Right forelimb (tissue), 1 donor: ENCODE measurements at places on chromosomes 6 and 20.

DNA sequence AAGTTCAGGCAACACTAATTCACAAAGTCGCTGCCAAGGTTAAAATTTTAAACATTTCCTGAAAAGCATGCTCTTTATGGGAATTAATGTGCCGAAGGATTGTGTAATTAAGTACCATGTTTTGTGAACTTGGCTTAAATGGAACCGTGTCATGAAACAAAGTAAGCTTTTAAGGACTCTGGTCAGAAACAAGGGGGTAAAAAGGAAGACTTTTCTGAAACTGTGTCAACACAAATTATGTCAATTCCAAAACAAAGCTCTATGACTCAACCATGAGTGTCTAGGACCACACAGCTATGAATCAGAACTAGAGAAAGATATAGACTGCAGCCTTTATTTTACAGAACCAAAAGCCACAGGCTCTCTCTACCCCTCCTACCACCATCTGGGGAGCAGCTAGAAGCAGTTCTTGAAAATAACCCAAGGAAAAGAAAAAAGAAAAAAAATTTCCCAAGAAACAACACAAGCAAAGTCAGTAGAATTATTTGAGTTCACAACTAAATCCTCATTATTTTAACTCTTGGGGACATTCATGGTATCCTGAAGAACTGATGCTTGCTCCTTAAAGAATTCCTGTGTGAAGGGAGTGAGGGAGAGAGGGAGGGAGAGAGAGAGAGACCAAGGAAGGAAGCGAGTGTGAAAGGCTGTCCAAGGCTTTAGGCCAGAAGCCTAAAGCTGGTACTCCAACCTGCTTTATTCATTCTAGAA is 81.9 kb downstream of the ZMYND8 start:
- no peak for DNase-seq

- DNase-seq = no peak
Observed at GRCh38 chr6:78607189-78607588, 260.2 kb upstream of the IRAK1BP1 start.

GRCh38 chr20:22789676-22790075 is 205.3 kb upstream of the FOXA2 start:
- no peak for DNase-seq

DNA sequence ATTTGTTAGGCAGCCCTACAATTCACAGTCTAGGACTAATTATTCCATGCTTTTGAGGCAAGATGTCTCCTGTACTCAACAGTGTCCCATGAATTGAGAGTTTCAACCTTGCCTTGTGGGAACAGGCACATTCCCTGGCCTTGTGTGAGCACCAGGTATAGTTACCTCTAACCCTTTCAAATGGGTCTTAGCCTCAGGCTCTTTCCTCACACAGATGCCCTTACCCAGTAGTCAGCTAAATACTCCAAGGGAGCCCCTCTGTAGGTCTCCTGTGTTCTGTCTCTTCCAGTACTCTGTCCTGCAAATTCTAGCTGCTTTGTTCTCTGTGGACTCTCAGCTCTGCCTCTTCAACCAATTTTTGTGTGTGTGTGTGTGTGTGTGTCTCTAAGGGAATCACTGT is 135.3 kb downstream of the ZFAND3 start:
- DNase-seq = no peak

GRCh38 chr20:62617711-62618483 is 24.4 kb upstream of the SLCO4A1 start:
- no peak for DNase-seq

GRCh38 chr20:12306107-12306506 is 388.4 kb downstream of the BTBD3 start:
- DNase-seq = no peak

- no peak for DNase-seq
Observed at GRCh38 chr6:127520066-127520465, 931 bp upstream of the MTCL3 start.

GRCh38 chr6:150201772-150202329 is 59.0 kb downstream of the PPP1R14C start:
- DNase-seq = no peak

GRCh38 chr20:59786801-59787537 is 146.5 kb downstream of the SYCP2 start:
- DNase-seq = peak; percentile 33

DNA sequence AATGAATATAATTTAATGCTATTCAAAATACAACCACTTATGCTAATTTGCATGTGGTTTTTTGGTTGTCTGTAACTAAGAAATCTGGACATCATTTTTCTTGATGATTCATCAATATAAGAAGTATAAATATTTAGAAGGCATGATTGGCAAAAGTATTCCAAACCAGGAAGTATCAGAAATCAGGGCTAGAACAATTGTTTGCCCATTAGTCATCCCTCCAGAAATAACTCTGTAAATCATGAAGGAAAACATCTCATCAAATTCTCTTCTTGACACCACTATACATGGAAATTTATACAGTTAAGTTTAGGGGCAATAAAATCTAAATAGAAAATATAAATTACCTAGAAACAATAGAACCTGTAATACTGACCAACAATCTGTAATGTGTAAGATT is 554.7 kb upstream of the HS3ST5 start:
- no peak for DNase-seq

DNA sequence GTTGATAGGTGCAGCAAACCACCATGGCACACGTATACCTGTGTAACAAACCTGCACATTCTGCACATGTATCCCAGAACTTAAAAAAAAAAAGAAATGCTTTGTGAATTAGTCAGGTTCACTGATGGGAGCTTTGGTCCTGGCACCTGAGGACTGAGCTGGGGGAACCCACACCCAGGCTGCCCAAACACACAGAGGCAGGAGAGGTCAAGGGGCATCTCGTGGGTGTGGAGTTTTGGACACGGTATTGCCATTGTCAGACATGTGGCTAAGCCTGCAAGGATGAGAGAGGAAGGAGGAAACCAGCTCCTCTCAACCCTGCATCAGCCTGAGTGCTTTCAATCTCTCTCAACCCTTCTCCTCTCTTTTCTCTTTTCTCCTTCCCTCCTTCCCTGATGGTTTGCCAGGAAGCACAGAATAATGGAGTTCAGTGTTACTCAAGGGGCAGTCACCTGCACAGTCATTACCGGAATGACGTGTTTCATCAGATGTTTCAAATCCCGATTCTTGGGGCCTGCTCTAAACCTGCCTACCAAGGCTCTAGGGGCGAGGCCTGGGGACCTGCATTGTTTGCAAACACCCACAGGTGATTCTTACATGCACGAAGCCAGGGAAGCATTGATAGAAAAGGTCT is 89.9 kb upstream of the NEDD9 start:
- DNase-seq = no peak

DNA sequence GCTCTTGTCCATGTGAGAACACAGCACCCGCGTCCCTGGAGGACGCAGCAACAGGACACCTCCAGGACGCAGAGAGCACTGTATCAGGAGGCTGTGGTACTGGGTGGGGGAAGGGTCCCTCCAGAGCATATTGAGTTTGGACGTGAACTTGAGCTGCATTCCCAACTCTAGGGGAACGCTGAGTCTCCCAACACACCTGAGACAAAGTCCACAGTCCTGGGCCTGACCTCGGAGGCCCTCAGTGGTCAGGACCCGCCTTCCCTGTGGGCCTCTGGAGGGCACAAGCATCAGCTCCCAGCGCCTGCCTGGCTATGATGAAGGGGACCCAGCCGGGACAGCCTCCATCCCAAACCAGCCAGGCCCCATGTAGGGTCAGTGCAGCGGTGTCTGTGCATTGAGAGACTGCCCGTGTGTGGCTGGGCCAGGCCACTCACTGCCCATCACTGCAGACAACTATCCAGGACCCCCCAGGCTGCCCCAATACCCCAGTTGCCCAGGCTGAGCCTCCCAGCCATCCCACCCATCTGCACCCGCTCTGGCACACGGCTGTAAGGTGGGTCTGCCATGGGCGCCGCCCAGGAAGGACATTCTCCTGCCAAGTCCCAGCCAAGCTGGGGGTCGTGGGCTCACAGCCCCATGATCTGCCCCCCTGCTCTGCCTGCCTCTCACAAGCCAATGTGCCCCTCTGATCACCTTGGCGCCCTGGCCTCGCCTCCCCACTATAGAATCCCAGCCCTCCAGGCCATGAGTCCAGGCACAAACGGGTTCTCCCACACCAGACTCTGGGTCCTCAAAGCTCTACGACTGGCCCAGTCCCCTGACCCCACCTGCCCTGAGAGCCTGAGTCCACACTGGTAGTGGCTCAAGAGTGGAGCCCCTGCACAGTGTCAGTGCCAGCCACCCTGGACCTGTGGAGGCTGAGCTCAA is 115.7 kb downstream of the TAF4 start:
- peak; percentile 15 for DNase-seq

- no peak for DNase-seq
Observed at GRCh38 chr6:8025191-8025590, 39.0 kb downstream of the BLOC1S5 start.

GRCh38 chr6:56572788-56573471 is 69.8 kb downstream of the DST start:
- no peak for DNase-seq

GRCh38 chr6:36850021-36850420 is 10.8 kb upstream of the CPNE5 start:
- no peak for DNase-seq

GRCh38 chr20:51497542-51498467 is 44.7 kb downstream of the NFATC2 start:
- DNase-seq = no peak

DNA sequence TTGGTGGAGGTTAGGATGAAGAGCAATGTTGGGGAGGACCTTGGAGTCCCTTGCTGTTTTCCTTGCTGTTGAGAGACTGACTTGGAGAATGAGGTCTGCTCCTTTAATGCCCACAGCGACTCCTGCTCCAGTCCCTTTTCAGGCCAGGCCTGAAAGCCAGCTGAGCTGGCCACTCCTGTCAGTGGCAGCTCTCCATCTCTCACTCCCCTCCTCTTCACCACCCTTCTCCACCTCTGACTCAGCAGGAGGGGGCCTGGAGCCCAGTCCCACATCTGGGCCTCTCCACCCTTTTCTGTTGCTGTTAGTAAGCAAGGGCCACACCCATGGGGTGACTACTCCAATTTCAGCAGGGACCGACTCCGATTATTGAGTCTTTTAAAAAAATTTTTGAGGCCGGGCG is 2.2 kb downstream of the SNX21 start:
- DNase-seq = no peak

GRCh38 chr6:38234934-38235682 is 404.6 kb downstream of the BTBD9 start:
- no peak for DNase-seq

DNA sequence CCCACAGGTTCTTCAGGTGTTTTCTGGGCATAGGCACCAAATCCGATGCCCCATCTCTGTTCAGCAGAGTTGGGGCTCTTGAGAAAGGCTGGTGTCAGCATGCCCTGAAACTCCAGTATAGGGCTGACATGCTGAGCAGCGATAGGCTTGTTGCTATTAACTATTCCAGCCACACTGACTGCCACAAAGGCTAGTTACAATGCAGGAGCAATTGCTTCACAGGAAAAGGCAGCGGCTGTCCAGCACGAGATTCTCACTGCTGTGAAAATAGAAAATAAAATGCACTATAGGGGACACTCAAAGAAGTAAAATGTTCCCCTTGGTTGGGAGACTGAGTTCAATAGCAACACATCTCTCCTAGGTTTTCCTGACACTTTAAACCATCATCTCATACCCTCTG is 112.4 kb downstream of the BFSP1 start:
- DNase-seq = no peak

DNA sequence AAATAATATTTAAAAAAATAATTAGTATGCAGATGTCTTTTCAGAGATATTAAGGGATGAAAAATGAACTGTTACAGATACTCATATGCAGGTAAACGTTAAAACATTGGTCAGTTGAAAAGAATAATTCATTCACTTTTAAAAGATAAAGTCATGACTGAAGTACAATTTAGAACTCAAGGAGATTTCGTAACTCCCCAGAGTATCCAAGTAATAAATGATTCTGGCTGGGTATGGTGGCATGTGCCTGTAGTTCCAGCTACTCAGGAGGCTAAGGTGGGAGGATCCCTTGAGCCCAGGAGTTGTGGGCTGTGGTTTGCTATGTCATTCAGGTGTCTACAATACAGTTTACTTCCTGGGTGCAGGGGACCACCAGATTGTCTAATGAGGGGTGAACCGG is 122.3 kb upstream of the TMEM181 start:
- DNase-seq = no peak

- DNase-seq = no peak
Observed at GRCh38 chr6:35218021-35218420, 4.3 kb downstream of the SCUBE3 start.

DNA sequence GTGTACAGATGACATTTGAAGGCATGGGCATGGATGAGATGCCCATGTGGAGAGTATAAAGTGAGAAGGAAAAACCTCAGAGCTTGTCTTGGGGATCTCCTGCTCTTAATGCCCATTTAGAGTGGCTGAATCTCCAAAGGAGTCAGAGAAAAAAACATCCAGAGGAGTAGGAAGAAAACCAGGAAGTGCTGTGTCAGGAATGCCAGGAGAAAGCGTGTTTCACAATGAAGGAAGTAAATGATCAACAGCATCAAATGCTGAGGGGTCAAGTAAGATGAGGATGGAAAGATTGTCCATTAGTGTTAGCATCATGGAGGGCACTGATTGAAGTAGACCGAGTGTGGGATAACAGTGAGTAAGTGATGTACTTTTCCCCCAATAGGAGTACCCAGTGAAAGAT is 56.1 kb downstream of the FIG4 start:
- DNase-seq = no peak

- no peak for DNase-seq
Observed at GRCh38 chr6:67956352-67956751, 678.7 kb upstream of the ADGRB3 start.

DNA sequence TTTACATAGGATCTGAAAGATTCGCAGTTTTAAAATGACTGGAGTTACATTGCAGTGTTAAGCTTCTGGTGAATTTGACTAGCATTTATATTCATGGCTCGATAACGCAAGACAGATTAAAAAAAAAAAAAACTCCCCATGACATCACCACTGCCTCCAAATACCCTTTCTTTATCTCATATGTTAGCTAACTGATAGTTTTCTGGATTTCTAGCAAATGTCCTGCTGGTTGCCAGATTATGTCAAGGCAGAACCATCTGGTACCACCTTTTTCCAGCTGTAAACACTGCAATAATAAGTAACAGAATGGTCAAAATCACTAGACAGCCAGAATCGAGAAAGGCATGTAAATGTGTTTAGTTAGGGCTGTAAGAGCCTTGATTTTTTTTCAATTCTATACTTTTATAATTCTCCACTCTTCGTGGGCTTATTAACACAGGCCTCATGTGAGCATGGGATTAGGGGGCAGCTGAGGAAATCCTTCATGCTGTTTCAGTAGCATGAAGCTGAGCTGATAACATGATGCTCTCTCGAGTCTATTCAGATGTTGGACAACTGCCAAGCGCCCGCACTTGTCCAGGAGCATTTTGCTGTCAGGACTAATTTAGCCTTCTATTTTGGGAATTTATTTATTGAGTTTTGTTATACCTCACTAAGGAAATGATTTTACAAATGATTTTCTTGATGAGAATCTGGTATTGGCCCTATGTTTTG is 166.0 kb upstream of the SCGN start:
- no peak for DNase-seq

- DNase-seq = no peak
Observed at GRCh38 chr20:23925789-23926525, 46.4 kb upstream of the CST5 start.

- DNase-seq = no peak
Observed at GRCh38 chr6:12602951-12603672, 113.5 kb upstream of the PHACTR1 start.
